ENCODE measurements at places on chromosomes 6 and 20. TPM values are rescaled to one million over a fixed set of nuclear protein-coding genes. Genes with fewer than 3 reads are reported as not detected.

- no peak for DNase-seq
Measured at GRCh38 chr6:56023829-56024228, 148.4 kb upstream of the BMP5 start.

DNA sequence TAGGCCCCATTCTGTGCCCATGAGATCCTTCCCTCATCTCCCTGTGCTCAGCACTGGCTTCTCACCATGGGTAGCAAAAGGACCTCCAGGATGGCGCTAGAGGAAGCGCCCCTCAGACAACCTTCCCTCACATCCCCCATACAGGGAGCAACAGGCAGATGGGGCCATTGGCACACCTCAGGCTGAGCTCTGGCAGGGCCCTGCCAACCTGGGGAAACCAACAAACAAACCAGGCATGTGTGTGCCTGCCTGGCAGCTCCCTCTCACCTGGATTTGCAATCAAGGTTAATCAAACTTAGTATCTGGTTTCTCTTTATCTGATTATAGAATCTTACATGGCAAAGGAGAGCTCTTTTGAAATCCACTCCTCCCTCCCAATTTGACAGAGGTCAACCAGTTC lies 134.9 kb downstream of the SLC23A2 start:
- DNase-seq = no peak

The ZSCAN31 gene
- total RNA-seq = 4.2 TPM

- peak; percentile 90 for DNase-seq
Measured at GRCh38 chr6:4059115-4059777, 19.7 kb downstream of the FAM217A start.

GRCh38 chr6:52551483-52552277 lies 25.2 kb downstream of the TRAM2 start:
- peak; percentile 91 for DNase-seq

GRCh38 chr20:46458866-46459750 lies 52.7 kb upstream of the ELMO2 start:
- DNase-seq = no peak

GRCh38 chr6:100269189-100269588 lies 195.5 kb downstream of the SIM1 start:
- peak; percentile 85 for DNase-seq

DNA sequence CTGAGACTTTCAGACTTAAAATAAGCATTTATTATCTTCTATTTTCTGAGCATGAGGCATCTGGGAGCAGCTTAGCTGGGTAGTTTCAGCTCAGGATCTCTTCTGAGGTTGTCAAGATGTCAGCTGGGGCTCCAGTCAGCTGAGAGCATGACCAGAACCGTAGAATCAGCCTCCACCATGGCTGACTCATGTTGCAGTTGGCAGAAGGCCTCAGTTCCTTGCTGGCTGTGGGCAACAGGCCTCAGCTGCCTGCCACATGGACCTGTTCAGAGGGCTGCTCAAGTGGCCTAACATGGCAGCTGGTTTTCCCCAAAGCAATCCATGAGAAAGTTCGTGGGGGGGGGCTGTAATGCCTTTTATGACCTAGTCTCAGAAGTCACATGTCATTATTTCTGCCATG lies 142.3 kb downstream of the LY86 start:
- peak; percentile 94 for DNase-seq

- DNase-seq = no peak
Measured at GRCh38 chr20:53379014-53379832, 214.4 kb downstream of the ZNF217 start.

- DNase-seq = no peak
Measured at GRCh38 chr6:169868458-169868857, 117.0 kb downstream of the ERMARD start.

- no peak for DNase-seq
Measured at GRCh38 chr6:26592649-26593048, 4.1 kb upstream of the ABT1 start.

The PDE10A gene
- total RNA-seq = 12.4 TPM

- no peak for DNase-seq
Measured at GRCh38 chr6:2547355-2547754, 203.4 kb downstream of the MYLK4 start.

The WASF1 gene
- 4.4 TPM for total RNA-seq

DNA sequence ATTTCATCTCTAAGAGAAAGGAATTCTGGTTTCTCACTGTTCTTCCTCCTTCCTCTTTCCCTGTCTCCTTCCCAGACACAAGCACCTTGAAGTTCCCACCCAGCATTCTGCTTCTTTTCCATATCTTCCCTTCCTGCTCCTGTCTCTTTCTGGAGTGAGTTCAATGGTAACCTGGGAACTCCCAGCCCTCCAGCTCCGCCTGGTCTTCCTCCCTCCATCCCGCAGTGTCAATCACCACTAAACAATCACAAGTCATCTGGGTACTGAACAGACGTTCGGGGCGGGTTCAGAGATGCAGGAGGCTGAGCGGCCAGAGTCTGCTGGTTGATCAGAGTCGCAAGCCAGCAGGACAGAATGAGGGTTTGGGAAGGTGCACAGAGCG lies 7.7 kb downstream of the TTBK1 start:
- no peak for DNase-seq

GRCh38 chr20:44188752-44189151 lies 1.8 kb upstream of the JPH2 start:
- no peak for DNase-seq

DNA sequence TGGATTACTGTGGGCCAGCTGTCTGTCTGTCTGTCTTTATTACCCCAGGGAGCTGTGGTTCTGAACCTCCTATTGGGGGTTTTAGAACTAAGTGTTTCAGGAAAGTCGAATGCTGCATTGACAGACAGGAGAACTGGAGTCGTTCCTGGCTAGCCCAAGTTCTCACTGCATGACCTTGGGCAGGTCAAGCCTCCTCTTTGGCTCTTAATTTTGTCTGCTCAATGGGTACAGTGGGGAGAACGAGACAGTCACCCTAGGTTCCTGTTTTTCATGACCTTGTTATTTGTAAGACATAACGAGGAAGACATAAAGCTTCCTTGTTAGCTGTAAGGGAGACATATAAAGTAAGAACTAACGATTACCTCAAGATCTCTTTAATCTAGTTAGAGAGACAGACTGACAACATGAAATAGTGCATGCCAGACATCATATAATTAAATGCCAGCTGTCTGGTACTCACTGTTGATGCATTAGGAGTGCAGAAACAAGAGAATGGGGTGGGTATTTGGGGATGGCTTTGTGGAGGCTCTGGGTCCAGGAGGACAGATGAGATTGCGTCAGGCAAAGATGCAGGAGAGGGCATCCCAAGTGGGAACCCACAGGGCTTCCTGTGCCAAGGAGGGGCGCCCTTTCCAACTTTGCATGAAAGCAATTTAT lies 3.7 kb upstream of the CCDC167 start:
- DNase-seq = no peak

DNA sequence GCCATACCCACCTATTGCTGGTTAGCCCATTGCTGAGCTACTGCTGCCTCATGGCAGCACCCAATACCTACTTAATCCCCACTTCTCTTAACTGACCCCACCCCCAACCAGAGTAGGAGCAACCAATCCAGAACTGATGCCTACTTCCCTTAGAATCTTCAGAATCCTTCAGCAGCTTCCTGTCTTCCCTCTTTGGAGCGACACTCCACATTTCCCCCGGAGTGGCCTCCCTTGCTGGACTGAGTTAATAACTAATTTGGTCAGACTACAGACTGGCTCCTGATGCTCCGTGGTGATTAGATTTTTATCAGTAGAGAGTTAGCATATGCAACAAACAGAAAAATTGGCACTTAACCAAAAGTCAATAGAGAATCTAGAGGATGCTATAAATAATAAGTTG lies 51.2 kb upstream of the UBR2 start:
- no peak for DNase-seq

- no peak for DNase-seq
Measured at GRCh38 chr6:6870921-6871320, 236.8 kb upstream of the RREB1 start.

GRCh38 chr20:42895020-42895419 lies 294.7 kb downstream of the PTPRT start:
- no peak for DNase-seq

GRCh38 chr20:43533060-43533459 lies 25.6 kb downstream of the L3MBTL1 start:
- peak; percentile 55 for DNase-seq

The VNN1 gene
- total RNA-seq = not detected

DNA sequence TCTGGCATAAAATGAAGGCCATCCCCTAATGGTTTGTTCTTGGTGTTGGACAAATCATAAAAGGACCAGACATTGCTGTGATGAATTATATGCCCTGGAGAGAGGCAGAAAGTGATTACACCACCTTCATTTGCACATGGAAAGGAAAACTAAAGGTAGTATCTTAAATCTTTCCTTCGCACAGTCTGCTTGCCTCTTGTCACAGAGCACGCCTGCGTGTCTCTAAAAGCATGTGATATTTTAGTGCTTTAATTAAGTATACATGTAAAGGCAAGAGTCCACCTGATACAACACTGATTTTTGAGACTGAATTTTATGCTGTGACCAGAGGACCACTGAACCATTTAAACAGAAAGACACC lies 28.8 kb upstream of the PLAGL1 start:
- DNase-seq = no peak

The LY6G5B gene
- 2.2 TPM for total RNA-seq

The TNXB gene
- under 0.01 TPM for total RNA-seq

The CPNE5 gene
- not detected for total RNA-seq

GRCh38 chr6:56708810-56709597 lies 66.3 kb upstream of the DST start:
- DNase-seq = peak; percentile 76

The NRSN1 gene
- not detected for total RNA-seq

- DNase-seq = peak; percentile 62
Measured at GRCh38 chr6:70474751-70475150, 61.4 kb downstream of the FAM135A start.

GRCh38 chr6:34584694-34585093 lies 28.6 kb upstream of the SPDEF start:
- no peak for DNase-seq

The RARS2 gene
- 56.9 TPM for total RNA-seq

DNA sequence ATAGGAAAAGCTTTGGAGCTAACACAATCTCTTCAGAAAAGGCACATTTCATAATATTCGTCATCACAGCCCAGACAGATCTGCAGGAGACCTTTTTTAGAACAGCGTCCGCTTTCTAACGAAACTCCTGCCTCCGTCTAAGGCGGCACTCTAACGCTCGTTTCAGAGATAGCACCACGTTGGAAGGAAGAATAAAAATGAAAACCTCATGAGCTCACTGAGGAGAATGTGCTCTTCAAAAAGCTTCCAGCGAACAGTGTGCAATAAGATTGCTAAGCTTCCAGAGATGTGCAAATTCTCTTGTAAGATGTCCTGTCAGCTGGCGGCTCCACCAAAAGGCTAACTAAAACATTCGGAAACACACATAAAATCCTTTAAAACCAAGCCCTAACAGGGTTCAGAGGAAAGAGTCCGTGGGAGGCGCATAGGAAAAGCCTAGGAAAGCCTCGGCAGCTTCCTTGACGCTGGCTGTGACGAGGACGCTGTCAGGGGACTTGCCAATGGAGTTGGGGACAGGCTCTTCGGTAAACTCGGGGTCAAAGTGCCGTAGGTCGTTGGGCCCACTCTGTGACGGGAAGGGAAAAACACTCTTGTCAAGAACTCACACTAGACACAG lies 117.6 kb upstream of the SLC2A12 start:
- DNase-seq = peak; percentile 32

GRCh38 chr20:16758454-16759180 lies 10.5 kb downstream of the OTOR start:
- no peak for DNase-seq

The ADIG gene
- not detected for total RNA-seq

The RAET1L gene
- total RNA-seq = not detected

The MRAP2 gene
- total RNA-seq = under 0.01 TPM

GRCh38 chr20:37541326-37541725 lies 13.7 kb upstream of the BLCAP start:
- no peak for DNase-seq

GRCh38 chr6:15709651-15710269 lies 46.9 kb upstream of the DTNBP1 start:
- no peak for DNase-seq

The C6orf163 gene
- 1.7 TPM for total RNA-seq

- DNase-seq = no peak
Measured at GRCh38 chr6:114592506-114592905, 249.7 kb upstream of the HS3ST5 start.

- peak; percentile 55 for DNase-seq
Measured at GRCh38 chr6:41182069-41183034, 18.6 kb downstream of the TREML2 start.

The ULBP3 gene
- total RNA-seq = 43.0 TPM

DNA sequence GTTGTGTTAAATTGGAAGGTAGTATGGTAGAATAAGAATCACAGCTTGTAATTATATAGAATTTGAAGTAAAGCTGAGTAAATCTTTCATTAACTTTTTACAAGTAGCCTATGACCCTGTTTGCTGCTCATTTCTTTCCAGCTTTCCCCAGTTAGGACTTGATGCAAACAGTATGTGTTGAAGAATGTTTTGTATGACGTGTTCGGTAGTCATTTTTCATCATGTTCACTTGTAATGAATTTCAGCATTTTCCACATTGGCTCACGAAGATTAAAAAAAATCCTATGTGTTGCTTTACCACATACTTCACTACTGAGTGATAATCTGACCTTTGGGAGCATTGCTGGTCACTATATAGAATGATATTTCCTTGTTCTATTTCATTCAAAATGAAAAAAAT lies 162.4 kb downstream of the CDKAL1 start:
- peak; percentile 91 for DNase-seq

DNA sequence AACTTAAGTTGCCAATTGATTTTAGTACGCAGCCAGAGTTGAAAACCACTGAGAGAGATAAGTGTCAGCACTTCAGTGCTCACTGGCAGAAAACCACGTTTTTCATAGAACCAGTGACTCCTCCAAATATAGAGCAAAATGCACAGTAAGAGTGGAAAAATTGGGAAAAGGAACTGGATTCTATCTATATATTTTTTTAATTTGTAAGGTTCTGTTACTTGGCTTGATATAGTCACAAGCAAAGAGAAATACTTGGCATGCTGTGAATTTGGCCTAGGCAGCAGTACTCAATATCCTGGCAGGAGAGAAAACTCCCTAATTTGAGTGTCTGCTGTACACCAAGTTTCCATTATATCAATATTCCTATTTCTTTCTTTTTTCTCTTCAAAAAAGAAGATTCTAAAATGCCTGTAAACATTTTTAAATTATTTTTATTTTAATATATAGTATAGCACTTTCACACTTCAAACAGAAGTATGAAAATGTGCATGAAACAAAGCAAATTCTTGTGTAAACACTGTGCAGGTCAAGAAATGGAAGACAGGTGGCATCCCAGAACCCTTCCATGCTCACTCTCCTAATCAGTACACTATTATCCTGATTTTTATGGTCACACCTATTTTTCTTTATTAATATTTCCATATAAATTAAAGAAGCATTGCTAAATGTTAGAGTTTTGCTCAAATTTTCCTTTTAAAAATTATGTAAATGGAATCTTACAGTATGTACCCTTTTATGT lies 561.8 kb upstream of the RNF217 start:
- no peak for DNase-seq

GRCh38 chr6:95846652-95847051 lies 169.1 kb upstream of the FUT9 start:
- DNase-seq = no peak

GRCh38 chr20:36155629-36155971 lies 1.1 kb downstream of the EPB41L1 start:
- DNase-seq = no peak

- no peak for DNase-seq
Measured at GRCh38 chr6:46129291-46129628, 529 bp upstream of the ENPP4 start.

Measured in IMR-90 (cell line).